ENCODE measurements at places on chromosomes 6 and 20.

- peak; percentile 21 for DNase-seq
Observed at GRCh38 chr6:148864941-148865340, 118.1 kb downstream of the UST start.

DNA sequence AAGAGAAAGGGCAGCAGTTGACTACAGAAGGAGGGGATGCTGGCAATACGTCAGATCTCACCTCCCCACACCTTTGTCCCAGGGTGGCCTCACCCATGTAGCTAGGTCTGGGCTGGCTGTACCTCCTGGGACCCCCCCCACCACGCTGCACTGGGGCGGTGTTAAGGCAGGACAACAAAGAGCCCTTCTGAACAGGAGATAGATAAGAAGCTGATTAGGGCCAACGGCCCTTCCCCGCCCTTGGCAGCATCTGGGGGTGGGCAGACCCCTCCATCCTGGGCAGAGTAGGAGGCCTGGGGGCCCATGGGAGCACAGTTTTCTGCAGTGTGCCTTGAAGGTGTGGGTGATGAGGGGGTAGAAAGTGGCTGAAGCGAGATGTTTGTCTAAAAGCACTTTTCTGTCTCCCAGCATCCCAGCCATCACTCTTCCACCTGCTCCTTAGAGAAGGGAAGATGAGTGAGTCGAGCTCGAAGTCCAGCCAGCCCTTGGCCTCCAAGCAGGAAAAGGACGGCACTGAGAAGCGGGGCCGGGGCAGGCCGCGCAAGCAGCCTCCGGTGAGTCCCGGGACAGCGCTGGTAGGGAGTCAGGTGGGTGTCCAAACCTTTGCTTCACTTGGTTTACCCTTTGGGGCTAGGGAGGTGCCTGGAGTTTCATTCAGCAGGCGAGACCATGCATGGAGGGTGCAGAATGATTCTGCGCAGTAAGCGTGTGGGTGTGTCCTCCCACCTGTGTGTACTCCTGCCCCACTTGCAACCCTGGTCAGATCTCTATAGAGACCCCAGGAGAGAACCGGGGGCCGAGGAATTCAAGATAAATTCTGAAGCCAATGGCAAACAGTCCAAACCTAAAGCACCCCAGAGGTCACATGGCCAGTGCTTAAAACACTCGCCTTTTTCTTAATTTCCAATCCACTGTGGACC is 3.9 kb downstream of the HMGA1 start:
- DNase-seq = no peak

- no peak for DNase-seq
Observed at GRCh38 chr6:166262743-166263515, 45.3 kb downstream of the PRR18 start.

DNA sequence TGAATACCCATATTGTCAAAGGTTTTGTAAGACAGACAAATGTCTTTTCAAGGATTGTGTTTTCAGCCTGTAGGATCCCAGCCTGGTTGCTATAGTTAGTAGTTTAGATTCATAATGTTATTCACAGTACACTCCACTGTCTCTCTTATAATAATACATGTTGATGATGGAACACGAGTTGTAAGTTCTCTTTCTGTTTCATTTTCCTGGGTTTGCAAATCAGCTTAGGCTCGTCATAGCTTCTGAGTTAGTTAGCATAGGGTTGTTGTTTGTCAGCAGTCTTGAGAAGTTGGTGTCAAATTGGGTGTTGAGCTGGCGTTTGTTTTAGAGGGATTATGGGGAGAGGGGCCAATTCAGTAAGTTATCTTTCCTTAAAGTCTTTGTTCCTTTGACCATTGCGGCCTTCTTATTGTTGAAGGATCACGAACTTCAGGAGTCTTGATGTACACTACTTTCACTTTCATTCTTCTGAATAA is 45.8 kb downstream of the QKI start:
- no peak for DNase-seq

DNA sequence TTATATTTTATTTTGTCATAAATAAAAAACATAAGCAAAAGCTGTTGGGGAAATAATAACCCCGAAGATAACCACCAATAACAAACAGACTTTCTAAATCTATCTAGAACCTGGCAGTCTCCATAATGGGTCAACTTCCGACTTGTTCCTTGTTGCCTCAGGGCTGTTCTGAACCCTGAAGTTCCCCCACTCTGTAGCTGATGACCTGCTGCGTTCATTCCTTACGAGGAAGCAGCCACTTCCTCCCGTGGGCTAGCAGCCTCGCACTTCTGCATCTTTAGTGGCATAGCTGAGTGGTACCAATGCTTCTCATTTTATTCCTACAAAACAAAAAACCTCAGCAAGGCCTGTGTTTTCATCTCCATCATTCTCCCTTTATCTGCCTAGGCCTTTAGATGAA is 103.0 kb downstream of the PLEKHG1 start:
- no peak for DNase-seq

GRCh38 chr6:146670161-146670560 is 71.4 kb downstream of the ADGB start:
- no peak for DNase-seq

- DNase-seq = no peak
Observed at GRCh38 chr6:21420146-21420878, 173.2 kb upstream of the SOX4 start.

DNA sequence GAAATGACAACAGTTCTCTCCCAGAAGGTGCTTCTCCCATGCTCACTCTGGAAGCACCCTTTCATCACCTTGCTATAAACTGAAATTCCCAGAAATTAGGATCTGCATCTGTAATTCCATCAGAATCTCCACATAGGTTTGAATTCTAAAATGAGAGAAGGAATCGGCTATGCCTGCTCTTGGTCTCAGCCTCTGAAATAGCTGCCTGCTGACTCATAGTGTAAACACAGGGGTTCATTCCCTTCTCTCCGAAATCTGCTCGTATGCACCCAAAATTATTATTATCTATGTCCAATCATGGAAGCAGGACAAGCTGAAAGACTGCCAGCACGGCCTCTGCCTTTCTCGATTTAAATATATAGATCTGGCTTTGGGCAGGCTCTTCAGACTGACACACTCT is 74.6 kb upstream of the TAB2 start:
- no peak for DNase-seq

GRCh38 chr6:55931101-55931500 is 55.7 kb upstream of the BMP5 start:
- no peak for DNase-seq

DNA sequence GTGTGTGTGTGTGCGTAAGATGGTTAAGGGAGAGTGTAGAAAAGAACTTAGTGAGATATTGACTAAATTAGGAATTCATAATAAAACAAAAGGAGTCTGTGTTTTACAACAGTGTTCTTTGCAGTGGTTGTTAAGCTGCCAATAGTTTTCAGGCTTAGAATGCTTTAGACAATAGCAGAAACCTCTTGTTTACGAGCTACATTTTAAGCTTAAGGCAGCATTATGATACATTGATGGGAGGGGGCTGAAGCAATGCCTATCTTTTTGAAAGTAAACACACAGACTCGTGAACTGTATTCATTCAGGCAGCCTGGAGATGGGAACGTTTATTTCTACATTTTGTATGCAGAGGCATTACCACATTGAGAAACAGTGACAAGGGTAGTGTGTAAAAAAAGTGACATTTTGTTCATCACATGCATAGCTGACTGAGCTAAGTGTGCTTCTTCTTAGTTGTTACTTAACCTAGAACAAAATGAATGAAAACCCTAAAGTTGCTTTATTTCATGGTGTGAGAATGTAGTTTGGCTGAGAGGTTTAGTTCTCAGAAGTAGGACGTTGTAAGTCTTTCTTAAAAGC is 21.2 kb downstream of the CLVS2 start:
- no peak for DNase-seq
